Stimulated activated CD4-positive, alpha-beta T cell treated with anti-CD3 and anti-CD28 coated beads, TNF-alpha, amount 100 ng/mL, for 1 hour (primary cell): ENCODE measurements at places on chromosomes 7 and 10.

- no peak for DNase-seq
Observed at GRCh38 chr10:60816628-60817397, 38.5 kb downstream of the CDK1 start.

DNA sequence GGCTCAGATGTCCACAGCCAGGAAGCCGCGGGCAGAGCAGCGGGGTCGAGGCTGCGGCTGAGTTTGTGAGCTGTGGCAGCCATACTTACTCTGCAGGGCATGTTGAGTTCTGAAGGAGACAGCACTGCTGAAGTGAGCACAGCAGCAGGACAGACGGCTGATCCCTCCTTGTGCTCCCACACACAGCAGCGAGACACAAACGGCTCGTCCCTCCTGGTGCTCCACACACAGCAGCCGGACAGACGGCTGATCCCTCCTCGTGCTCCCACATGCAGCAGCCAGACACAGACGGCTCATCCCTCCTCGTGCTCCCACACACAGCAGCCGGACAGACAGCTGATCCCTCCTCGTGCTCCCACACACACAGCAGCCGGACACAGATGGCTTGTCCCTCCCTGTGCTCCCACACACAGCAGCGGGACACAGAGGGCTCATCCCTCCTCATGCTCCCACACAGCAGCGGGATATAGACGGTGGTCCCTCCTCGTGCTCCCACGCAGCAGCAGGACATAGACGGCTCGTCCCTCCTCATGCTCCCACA is 305.1 kb downstream of the PTPRN2 start:
- no peak for DNase-seq

DNA sequence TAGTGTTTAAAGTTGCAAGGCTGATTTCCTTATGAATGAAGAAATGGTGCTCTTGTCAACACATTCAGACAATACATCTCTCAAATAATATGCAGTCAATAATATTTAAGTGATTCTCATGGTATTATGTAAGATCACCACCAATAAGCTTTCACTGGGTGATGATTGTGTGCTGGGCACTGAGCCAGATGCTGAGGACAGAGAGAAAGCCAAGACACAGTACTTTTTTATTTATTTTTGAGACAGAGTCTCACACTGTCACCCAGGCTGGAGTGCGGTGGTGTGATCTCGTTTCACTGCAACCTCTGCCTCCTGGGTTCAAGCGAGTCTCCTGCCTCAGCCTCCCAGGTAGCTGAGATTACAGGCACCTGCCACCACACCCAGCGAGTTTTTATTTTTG is 130.6 kb upstream of the LSM8 start:
- DNase-seq, result no peak

DNA sequence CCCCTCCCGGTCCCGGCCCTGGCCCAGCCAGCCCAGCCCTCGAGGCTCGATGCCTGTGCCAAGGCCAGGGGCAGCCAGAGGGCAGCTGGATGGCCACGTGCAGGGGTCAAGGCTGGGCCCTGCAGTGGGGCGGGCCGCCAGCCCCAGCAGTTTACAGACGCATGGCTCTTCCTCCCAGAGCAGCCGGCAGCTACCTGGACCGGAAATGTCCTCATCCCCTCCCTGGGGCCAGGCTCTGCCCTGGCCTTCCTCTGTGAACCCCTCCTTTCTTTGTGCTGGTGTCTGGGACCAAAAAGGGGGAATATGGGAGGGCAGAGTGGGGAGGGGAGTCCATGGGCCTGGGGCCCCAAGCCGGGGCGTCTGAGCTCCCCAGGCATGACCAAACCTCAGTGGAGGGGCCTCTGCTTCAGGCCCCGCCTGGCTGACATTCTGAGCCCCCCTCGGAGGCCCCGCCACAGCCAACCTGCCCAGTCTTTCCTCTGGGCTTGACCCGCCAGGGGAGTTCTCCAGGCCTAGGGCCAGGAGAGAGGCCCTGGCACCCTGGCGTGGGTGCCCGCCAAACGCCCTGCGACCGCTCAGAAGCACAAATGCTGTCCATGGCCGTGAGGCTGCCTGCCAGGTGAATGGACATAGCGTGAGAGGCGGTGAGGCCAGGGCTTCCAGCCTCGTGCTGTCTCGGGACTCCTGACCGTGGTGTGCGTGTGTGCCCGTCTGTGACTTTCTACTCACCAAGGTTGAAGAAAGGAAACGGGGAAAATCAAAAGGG is 24.7 kb upstream of the AMZ1 start:
- no peak for DNase-seq

DNA sequence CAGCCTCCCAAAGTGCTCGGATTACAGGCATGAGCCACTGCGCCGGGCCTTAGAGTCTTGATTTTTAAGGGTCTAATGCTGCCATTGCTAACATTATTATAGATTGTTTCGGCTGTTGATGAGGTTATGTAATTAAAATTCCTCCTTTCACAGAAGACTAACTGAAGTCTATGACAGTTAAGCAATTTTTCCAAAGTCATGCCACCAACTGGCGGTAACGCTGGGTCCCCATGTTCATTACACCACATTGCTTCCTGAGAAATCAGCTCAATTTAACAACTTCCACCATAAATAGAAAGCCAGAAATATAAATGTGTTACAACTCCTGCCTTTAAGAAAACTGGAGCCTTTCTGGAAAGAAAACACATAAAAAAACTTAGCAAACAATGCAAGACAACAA is 3.5 kb downstream of the ERLIN1 start:
- no peak for DNase-seq

DNA sequence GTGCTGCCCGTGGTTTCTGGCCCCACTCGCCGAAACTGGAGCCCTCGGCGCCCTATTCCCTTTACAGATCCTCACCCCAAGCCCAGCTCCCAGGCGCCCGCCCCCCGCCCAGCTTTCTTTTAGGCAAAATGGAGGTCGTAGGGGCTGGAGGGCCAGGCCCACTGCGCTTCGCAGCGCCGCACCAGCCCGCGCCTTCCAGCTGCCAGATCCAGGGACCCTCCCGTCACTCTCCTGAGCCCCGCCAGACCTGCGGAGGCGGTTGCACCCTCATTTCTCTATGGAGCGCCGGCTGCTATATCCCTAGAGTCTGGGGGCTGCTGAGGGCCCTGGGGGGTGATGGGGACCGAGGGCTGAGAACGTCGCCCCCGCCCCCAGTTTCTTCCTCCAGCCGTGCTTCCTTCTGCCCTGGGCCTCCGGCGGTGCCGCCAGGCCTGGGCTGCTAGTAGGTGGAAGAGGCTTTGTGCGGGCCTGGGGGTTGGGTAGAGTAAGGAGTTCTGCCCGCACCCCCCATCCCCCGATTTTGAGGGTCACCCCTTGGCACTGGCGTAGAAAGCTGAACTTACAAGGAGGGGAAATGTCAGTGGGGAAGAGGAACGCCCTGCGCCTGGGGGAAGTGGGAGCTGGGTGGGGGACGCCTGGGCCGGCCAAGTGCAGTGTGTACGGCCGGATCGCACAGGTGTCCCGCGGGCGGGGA is 1.0 kb downstream of the GNB2 start:
- no peak for DNase-seq

DNA sequence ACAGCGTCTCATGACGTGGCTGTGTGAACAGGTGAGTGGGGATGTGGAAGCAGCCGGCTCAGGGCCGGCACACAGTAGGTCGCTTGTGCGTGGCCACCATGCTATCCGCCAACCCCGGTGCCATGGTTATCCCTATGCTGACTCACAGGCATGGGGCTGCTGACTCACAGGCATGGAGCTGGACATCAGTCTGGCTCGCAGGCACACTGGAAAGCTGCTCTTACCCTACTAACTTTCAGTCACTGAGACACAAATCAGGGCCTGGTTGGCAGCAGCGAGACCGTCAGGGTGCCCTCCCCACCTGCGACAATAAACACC is 341.9 kb downstream of the PTPRN2 start:
- no peak for DNase-seq

GRCh38 chr7:111657018-111657417 is 94.7 kb upstream of the IMMP2L start:
- DNase-seq, result no peak
